ENCODE measurements at places on chromosomes 2 and 18.

DNA sequence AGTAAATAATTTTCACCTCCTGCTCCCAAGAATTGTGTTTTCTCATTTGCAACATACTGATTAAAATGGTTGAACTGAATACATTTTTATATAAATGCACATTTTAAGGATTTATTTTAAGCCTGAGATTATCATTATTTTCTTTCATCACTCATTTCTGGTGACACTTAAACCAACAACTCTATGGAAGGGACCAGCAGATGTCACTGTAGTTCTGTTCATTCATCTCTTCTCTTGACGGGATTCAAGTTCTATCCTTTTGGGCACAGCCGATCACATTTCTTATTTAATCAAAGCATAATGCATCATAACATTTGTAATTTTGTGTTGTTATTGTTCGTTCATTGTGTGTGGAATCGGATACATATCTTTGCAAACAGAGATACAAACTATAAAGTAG, 417.9 kb downstream of the HRH4 start:
- DNase-seq = no peak

DNA sequence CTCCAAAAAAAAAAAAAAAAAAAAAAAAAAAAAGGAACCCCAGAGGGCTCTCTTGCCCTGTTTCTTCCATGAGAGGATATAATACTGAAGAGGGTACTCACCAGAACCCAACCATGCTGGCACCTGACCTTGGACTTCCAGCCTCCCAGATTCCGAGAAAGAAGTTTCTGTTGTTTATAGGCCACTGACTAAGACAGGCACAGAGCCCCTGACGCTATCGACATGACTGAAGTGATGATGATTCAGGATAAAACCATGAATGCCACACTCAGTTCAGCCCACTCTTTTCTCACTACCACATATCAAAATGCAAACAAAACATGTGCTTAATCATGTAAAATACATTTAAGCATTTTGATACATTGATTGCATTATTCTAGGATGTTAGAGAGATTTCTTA, 66.1 kb upstream of the CDCA7 start:
- no peak for DNase-seq

GRCh38 chr2:7566382-7566881, 649.2 kb downstream of the RNF144A start:
- no peak for DNase-seq

- no peak for DNase-seq
Measured at GRCh38 chr2:19321946-19322345, 36.5 kb downstream of the OSR1 start.

DNA sequence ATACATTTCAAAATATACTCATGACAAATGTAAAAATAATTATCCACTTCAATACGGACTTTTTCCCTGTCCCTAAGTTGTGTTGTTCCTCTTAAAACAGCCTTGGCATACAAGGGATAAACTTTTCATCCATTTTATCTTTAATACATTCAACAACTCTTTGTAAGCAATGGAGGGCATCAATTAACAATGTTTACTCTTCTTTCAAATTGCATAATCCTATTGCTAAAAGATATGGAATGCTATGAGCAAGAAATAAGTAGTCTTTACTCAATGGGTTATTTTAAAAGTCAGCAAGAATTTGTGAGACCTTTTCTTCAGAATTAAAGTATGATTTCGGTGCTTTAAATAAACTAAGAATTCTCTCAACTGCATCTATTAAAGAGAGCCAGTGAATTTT, 41.9 kb downstream of the SCN9A start:
- no peak for DNase-seq

- DNase-seq = peak; percentile 47
Measured at GRCh38 chr2:239285071-239285931, 115.5 kb downstream of the HDAC4 start.

- DNase-seq = no peak
Measured at GRCh38 chr18:12376034-12376753, 833 bp downstream of the AFG3L2 start.

DNA sequence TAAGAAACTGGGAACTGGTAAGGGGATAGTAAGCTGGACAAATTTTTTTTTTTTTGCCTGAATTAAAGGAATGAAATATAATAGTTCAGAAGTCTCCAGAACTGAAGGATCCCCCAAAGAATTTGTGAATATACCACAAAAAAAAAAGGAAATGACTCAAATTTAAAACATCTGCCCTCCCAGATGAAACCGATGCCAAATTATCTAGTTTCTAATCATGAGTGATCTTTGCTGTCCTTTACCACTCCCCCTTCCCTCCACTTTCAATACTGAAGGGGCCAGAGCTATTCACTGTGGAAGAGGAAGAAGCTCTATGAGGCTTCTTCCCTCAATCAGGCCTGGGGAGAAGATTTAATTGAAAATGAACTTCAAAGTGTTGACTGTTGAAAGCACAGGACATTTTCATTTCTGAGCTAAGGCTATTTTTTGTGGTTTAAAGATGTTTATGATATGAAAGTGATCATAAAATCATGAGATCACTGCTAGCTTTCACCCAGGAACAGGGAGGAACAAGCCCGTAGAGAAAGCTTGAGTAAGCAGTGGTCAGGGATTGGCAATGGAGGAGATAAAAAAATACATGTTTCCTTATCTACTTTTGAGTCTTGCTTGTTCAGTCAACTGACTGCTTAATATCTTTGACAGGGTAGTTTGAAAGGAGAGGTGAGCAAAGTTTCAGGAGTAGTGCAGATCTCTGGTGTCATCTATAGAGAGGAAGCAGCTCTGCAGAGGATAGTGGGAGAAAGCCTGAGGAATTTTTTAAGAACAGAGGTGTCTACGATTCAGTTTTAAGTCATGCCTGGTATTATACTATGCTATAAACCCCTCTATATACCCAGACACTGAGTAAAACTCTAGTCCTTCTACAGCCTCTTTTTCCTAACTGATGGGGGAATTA, 409.5 kb upstream of the FIGN start:
- no peak for DNase-seq

DNA sequence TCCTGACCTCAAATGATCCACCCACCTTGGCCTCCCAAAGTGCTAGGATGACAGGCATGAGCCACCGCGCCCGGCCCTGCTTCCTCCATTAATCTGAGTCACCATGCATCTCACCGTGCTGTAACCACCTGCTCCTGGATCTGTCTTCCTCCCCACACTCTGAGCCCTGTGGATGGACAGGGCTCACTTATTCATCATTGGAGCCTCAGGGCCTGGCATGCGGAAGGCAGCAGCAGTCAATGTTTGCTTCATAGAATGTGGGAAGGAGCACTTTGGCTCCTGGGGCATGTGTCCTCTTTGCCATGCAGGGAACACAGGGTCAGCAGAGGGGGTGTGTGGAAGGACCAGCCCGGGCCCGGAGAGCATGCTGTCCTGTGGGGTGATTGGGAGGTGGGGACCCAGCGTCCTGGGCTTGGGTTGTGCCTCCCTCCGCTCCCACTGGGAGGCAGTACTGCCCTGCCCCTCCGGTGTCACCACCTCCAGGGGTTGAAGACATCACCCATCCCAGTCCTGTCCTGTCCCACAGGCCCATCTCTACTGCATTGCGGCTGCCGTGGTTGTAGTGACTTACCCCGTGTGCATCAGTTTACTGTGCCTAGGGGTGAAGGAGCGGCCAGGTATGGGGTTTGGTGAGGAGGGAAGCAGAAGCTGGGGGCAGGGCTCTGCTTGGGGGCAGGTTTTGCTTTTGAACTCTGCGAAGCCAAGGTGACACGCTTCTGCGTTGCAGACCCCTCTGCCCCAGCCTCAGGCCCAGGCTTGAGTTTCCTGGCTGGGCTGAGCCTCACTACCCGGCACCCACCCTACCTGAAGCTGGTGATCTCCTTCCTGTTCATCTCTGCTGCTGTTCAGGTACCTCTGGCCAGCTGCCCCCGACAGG, 11.5 kb downstream of the MFSD2B start:
- DNase-seq = no peak

- no peak for DNase-seq
Measured at GRCh38 chr18:30404422-30404821, 638.1 kb downstream of the DSC3 start.

DNA sequence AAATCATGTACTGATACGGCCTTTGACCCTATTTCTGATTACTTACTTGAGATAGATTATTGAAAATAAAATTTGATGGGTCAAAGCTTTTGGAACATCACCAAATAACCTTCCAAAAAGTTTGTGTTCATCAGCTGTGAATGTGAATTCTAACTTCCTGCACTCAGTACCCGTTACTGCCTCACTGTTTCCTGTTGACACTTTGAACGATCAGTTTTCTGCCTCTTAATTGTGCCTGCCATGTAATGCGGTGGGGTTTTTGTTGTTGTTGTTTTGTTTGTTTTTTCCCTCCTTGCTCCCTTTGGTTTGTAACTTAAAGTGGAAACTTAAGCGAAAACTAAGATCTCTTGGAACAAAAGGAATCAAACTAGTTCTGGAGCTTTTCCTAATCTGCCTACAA, 18.9 kb downstream of the ATG16L1 start:
- DNase-seq = peak; percentile 3

DNA sequence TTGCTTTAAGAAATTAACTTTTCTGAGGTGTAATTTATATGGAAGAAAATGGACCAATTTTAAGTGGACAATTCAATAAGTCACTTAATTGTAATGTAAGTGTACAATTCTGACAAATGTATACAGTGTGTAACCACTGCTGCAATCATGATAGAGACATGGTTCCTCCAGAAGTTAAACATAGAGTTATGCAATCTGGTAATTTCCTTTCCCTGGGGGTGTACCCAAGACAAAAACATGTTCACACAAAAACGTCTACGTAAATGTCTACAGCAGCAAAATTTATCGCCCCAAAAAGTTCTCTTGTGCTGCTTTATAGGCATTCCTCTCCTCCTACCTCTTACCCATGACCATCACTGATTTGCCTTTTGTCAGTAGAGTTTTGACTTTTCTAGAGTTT, 141.5 kb downstream of the AQP4 start:
- no peak for DNase-seq

GRCh38 chr2:134800341-134800740, 38.1 kb upstream of the ACMSD start:
- DNase-seq = no peak

- DNase-seq = no peak
Measured at GRCh38 chr2:27689424-27689823, 25.7 kb downstream of the SLC4A1AP start.

- no peak for DNase-seq
Measured at GRCh38 chr2:163353551-163353950, 382.3 kb downstream of the FIGN start.

- no peak for DNase-seq
Measured at GRCh38 chr2:150459281-150459680, 28.2 kb downstream of the RND3 start.

- DNase-seq = peak; percentile 9
Measured at GRCh38 chr2:54629914-54630857, 93.3 kb upstream of the EML6 start.

DNA sequence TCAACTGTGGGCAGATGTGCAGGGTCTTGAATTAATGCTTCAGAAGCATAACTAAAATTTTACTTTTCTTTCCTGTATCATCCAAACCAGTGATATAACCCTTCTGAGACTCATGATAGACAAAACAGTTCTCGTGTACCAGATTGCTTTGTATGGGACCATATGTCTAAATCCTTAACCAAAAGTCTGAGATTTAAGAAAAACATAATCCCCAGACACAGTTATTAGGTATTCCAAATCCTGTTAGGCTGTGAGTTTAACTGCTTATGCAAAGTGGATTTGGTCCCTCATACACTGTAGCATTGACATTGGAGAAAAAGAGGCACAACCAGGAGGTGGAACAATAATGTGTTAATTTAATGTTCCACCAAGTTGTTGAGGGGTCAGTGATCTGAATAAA, 235.0 kb downstream of the PMAIP1 start:
- no peak for DNase-seq

GRCh38 chr2:37898448-37898847, 26.6 kb upstream of the RMDN2 start:
- no peak for DNase-seq

GRCh38 chr2:88350331-88351248, 101.9 kb downstream of the FOXI3 start:
- peak; percentile 30 for DNase-seq

DNA sequence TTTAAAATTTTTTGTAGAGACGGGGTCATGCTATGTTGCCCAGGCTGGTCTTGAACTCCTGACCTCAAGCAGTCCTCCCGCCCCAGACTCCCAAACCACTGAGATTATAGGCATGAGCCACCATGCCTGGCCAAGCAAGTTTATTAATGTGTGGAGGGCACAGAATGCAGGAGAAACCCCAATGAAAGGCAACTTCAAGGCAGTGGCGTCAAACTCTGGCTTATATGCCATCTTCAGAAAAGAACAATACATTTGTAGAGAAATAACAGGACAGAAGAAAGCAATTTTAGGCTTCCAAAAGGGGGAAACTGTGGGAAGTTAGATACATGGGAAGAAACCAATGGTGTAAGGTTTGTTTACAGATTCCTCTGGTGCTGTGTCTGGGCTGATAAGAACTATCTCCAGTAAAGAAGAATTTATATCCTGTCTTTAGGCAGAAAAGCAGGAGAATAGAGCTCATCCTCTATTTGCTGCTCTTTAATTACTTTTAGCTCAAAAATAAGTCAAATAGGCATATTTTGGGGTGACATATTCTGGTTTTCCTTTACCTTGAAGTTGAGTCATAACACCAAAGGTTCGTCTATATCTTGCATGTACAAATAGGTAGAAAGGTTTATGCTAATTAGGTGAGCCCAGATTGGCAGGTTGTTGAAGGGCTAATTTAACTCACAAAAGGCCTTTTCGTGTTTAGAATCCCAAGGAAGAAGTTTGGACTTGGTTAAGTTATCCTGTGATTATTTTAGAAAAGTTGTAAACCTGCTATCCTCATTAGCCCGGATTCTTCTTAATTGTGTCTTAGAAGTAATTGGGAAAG, 26.0 kb upstream of the TMEM214 start:
- no peak for DNase-seq

- no peak for DNase-seq
Measured at GRCh38 chr2:172285010-172285621, 142.3 kb upstream of the ITGA6 start.

DNA sequence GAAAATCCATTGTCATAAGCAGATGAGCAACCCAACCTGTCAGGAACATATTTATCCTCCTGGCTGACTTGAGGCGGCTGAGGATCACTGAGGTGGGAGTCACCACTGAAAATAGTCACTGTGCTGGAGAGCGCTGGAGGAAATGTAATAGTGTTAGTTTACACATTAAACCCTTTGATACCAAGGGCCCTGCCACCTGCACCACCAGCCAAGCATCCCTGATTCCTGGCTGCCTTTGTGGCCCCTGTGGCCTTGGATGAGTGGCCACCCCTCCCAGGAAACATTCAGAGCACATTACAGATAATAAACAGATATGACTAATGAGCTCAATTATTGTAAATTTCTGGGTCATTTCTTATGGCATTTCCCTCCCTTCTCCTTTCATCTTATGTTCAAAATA, 105.9 kb downstream of the LYPD1 start:
- DNase-seq = no peak

- DNase-seq = no peak
Measured at GRCh38 chr2:108820482-108820881, 33.9 kb downstream of the CCDC138 start.

DNA sequence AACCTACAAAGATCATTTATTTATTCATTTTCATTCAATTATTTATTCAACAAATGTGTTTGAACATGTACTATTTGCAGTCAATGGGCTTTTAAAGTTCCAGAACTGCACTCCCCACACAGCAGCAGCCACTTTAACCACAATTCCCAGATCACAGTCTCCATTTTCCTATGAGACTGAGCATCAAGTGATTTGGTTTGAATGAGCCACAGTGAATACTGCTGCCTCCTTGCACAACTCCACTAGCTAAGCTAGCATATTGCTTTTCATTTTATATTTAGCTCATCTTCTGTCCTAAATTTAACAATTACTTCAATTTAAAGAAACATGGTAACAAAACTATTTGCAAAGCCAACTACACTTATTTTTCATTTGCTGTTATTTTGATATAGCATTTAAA, 353.4 kb upstream of the VRK2 start:
- DNase-seq = no peak
